Stimulated activated CD4-positive, alpha-beta T cell treated with anti-CD3 and anti-CD28 coated beads, Interleukin-1b, Interleukin-23, amount 100 ng/mL, for 24 hours (primary cell): ENCODE measurements at places on chromosomes 3 and 15.

- DNase-seq = no peak
Observed at GRCh38 chr15:42165106-42165505, 8.7 kb upstream of the PLA2G4F start.

DNA sequence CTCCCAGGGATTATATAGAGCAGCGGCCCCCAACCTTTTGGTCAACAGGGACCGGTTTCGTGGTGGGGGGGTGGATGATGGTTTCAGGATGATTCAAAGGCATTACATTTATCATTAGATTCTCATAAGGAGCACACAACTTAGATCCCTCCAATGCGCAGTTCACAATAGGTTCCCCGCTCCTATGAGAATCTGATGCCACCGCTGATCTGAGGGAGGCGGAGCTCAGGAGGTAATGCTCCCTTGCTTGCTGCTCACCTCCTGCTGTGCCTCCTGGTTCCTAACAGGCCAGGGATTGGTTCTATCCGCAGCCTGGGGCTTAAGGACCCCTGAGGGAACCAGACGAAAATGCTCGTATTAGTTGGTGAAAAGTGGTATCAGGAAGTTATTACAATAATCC lies 1.3 kb upstream of the HACD2 start:
- peak; percentile 28 for DNase-seq

DNA sequence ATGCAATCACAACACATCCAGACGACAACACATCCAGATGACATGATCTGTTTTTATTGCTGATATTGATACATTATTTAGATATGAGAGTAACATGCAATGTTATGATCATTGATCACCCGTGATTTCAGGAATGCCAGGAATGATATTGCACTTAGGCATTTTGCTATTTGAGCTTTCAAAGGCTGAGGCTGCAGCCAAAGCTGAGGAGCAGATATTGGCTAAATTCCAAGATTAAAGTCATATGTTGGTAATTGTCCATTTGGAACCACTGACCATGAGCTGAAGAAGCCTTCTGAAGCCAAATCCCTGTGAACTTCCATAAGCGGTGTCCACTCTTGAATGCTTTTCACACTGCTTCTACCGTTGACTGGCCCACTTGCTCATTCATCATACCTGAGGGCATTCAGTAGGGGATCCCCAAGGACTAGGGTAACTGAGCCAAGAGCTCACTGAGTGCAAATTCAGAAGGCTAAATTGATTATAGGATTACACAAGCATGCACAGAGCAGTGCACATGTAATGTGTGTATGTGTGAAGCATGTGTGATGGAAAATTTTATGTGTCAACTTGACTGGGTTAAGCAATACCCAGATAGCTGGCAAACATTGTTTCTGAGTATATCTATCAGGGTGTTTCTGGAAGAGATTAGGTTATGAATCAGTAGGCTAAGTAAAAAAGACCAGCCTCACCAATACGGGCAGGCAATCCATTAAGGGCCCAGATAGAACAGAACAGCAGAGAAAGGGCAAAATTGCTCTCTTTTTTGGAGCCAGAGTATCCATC lies 92.1 kb upstream of the PLAAT1 start:
- DNase-seq = no peak

DNA sequence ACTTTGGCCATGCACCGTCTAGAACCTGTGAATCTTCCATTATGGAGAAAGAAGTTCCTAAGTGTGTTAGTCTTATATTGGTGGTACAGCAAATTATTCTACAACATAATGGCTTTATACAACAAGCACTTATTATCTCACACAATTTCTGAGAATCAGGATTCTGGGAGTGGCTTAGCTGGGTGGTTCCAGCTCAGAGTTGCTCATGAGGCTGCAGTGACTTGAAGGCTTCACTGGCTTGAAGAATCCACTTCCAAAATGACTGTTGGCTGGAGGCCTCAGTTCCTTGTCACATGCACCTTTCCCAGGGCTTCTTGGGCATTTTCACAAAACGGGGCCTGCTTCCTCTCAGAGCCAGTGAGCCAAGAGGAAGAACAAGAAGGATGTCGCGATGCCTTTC lies 82.3 kb upstream of the RNF7 start:
- DNase-seq = no peak

DNA sequence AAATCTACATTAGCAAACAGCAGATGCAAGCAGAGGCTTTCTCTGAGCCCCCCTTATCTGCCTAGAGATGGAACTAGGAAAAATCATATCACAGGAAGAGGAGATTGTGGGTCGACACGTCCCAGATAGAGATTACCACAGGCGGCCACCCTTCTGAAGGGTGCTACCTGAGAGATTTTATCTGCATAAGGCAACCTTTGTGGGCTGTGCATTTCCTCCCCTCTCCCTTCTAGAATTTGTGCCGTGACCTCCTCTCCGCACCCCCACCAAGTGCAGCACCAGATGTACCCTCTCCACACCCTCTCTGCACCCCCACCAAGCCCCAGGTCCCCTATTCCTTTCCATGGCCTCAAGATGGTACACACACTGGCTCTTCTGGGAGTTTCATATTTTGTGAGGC lies 27.4 kb downstream of the METTL6 start:
- DNase-seq = no peak

GRCh38 chr15:69891070-69891536 lies 206.6 kb downstream of the TLE3 start:
- DNase-seq = no peak

GRCh38 chr3:78724859-78725258 lies 1042.9 kb downstream of the ROBO1 start:
- DNase-seq = no peak

DNA sequence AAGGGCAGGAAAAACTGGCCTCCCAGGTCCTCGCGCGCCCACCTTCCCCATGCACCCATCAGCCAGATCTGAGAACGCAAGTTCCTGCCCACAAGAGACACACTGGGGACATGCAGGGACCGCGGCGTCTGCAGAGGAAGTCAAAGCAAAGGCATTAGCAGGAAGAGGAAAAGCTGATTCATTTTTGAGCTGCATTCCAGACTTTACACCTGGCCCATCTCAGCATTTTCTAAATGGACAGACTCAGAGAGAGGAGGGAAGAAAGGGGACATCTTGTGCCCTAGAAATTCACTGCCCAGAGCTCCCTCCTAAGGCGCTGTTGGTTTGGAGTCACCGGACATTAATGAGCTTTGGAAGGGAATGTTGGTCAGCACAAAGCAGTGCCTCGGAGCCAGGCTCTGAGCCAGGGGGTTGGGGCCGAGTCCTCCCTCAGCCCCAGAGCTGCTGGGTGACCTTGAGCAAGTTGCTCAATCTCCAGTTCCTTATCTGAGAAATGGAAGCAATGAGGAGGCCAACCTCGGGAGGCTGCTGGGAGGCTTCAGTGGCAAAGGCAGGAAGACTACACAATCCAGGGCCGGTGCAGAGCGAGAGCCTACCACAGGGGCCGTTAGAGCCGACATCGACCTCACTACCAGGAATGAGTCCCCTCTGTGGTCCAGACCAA lies 150.5 kb upstream of the IQSEC1 start:
- no peak for DNase-seq

DNA sequence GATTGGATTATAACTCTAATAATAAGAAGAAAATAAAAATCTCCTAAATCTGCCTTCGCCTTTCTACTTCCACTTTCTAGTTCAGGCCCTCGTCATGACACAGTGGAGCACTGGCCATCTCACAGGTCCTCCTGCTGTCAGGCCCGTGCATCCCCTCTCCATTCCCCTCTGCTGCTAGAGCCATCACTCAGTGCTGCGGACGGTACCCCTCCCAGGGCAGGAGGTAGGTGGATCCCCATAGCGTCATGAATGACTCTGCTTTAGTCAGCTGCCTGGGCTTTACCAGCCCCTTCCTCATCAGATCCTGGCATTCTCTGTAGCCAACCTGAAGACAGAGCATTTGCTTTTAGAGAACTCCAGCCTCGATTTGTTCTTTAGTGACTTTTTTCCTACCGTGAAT lies 12.0 kb upstream of the PPP1R2 start:
- DNase-seq = no peak

GRCh38 chr3:127654374-127654773 lies 18.4 kb upstream of the ABTB1 start:
- DNase-seq = no peak

- DNase-seq = no peak
Observed at GRCh38 chr3:123037015-123037375, 9.4 kb upstream of the SEMA5B start.

- no peak for DNase-seq
Observed at GRCh38 chr3:98725352-98725751, 37.8 kb upstream of the ST3GAL6 start.

GRCh38 chr3:194689493-194689944 lies 3.8 kb downstream of the FAM43A start:
- DNase-seq = no peak

GRCh38 chr3:53071882-53072431 lies 26.1 kb upstream of the SFMBT1 start:
- no peak for DNase-seq

- no peak for DNase-seq
Observed at GRCh38 chr3:186168976-186169375, 60.1 kb upstream of the ETV5 start.

DNA sequence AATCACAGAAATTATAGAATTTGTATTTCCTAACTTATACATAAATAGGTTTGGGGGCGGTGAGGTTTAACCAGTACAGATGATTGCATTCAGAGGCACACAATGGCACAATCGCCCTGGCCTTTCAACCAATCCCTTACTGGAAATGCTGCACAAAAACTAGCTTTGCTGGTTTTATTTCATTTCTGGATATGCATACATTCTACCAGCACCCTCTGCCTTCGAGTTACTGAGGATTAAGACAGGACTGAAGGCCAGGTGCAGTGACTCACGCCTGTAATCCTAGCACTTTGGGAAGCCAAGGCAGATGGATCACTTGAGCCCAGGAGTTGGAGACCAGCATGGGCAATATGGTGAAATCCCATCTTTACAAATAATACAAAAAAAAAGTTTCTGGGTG lies 336.1 kb downstream of the ARRDC4 start:
- DNase-seq = no peak

- DNase-seq = no peak
Observed at GRCh38 chr3:34109021-34109420, 310.6 kb downstream of the PDCD6IP start.

DNA sequence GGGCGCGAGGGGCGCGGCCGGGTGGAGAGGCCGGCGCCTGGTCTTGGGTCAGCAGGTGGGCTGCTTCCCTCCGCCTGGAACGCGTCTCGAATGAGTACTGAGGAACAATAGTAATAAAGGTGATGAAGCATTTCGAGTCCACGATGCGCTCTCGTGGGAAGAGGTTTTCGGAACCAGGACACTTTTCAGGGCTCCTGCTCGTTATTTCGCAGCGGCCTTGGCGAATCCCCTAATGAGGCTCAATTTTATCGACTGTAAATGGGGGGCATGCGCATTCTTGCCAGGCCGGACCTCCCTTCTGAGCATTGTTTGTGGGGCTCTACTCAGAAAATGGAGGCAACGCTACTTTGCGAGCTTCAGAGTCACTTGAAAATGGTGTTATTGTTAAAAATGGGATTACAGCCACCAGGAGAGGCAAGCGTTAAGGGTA lies 1.2 kb downstream of the NR2C2 start:
- no peak for DNase-seq

DNA sequence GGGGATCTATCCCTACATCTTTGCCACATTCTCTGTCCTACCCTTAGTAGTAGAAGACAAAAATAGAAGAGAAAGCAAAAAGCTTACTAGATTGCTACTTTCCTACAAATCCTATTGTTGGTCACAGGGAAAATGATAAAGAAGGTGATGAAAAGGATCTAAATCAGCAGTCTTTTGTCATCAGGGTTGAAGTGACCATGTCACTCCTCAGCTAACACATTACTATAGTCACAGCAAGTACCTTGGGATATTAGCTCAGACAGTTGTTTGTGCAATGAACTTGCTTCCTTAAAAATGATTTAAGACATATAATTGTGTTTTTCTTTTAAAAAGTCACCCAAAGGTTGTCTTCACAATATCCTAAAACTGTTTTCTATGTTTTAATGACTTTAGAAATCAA lies 6.3 kb downstream of the ST3GAL6 start:
- no peak for DNase-seq

DNA sequence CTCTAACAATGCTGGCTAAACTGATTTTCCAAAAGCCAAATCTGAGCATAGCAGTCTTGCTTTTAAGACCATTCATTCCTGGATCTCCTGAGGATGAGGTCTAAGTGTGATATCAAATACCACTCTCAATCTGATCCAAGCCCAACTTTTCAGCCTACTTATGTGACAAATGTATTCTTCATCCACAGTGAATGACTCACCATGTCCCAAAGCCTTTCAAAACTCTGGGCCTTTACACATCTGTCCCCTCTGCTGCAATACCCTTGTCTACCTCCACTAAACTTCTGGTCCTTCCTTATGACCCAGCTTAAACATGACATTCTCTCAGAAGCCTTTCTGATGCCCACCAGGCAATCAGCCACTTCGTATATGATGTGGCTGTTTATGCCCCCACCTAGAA lies 4.6 kb downstream of the ANAPC13 start:
- no peak for DNase-seq

- no peak for DNase-seq
Observed at GRCh38 chr15:95492388-95493070, 838.0 kb upstream of the NR2F2 start.

- no peak for DNase-seq
Observed at GRCh38 chr3:65070968-65071367, 383.2 kb upstream of the ADAMTS9 start.

- no peak for DNase-seq
Observed at GRCh38 chr3:75978686-75979085, 193.3 kb upstream of the ZNF717 start.

- no peak for DNase-seq
Observed at GRCh38 chr3:462851-463250, 266.3 kb downstream of the CHL1 start.

GRCh38 chr3:39127269-39127907 lies 19.9 kb downstream of the TTC21A start:
- DNase-seq = no peak

GRCh38 chr3:45537970-45538640 lies 56.4 kb upstream of the LIMD1 start:
- no peak for DNase-seq

GRCh38 chr15:54829821-54830220 lies 366.9 kb downstream of the RSL24D1 start:
- no peak for DNase-seq

DNA sequence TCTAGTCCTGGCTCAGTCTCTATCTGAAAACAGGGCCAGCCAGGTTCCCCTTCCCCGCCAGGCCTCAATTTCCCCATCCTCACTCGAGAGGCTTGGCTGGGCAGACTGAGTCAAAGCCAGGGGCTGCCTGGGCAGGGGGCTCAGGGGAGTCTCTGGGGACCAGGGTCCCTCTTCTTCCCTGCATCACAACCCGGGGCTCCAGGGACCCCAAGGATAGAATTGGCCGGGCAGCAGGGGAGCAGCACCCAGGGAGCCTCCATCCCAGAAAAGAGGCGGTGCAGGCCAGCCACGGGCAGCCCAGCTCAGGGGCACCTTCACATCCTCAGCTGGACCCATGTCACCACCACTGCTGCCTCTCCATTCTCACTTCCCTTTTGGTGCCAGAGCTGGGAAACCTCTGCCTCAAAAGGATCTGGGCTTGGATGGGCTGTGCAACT lies 13.3 kb upstream of the PLXND1 start:
- no peak for DNase-seq

- DNase-seq = no peak
Observed at GRCh38 chr3:25673738-25674298, 9.1 kb upstream of the TOP2B start.

- DNase-seq = no peak
Observed at GRCh38 chr3:99907959-99908544, 90.4 kb downstream of the CMSS1 start.

GRCh38 chr3:126908752-126909275 lies 74.1 kb upstream of the PLXNA1 start:
- no peak for DNase-seq

GRCh38 chr3:126883241-126883640 lies 99.7 kb upstream of the PLXNA1 start:
- no peak for DNase-seq
